ENCODE measurements at places on chromosomes 1 and 21.

DNA sequence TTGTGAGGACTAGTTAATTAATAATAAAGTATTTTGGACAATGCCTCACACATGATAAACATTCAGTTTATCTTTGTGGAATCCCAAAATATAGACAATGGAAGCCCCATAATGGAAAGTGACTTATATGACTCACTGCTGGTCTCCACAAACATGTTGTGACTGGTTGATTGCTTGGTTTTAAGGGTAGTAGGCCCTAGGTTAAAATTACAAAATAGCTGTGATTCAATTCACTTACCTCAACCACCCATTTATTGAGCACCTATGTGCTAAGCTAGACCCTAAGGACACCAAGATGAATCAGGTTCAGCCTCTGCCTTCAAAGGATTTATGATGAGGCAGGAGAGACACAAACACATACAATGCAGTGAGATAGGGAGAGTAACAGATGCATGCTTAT, 42.4 kb downstream of the KANK4 start:
- DNase-seq, result no peak

GRCh38 chr1:54301497-54301896, 101.5 kb downstream of the MRPL37 start:
- no peak for DNase-seq

GRCh38 chr1:54160351-54160750, 7.6 kb upstream of the CDCP2 start:
- no peak for DNase-seq

DNA sequence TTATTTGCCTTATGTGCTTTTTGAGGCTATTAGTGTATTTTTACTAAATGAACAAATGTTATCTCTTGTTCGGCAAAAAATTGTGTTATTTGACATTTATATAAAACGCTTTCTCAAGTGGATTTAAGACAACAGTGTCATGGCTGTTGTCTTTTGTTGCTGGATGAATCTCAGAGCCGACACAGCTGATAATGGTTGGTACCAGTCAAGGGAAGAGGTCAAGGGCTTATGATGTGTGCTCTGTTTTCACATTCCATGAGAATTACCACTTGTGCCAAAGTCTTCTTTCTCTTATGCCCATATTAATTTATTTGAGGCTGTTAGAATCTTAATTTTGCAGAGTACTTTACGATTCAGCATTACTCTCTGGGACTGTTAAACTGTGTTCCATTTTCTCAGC, 17.9 kb upstream of the CD101 start:
- DNase-seq, result no peak

GRCh38 chr21:15274701-15275485, 210.1 kb upstream of the NRIP1 start:
- DNase-seq, result no peak

- peak; percentile 79 for DNase-seq
Measured at GRCh38 chr1:206030714-206031113, 7.0 kb upstream of the CTSE start.

- peak; percentile 37 for DNase-seq
Measured at GRCh38 chr1:200535605-200536004, 84.9 kb downstream of the KIF14 start.

GRCh38 chr1:38250356-38250755, 203.8 kb upstream of the POU3F1 start:
- DNase-seq, result no peak

DNA sequence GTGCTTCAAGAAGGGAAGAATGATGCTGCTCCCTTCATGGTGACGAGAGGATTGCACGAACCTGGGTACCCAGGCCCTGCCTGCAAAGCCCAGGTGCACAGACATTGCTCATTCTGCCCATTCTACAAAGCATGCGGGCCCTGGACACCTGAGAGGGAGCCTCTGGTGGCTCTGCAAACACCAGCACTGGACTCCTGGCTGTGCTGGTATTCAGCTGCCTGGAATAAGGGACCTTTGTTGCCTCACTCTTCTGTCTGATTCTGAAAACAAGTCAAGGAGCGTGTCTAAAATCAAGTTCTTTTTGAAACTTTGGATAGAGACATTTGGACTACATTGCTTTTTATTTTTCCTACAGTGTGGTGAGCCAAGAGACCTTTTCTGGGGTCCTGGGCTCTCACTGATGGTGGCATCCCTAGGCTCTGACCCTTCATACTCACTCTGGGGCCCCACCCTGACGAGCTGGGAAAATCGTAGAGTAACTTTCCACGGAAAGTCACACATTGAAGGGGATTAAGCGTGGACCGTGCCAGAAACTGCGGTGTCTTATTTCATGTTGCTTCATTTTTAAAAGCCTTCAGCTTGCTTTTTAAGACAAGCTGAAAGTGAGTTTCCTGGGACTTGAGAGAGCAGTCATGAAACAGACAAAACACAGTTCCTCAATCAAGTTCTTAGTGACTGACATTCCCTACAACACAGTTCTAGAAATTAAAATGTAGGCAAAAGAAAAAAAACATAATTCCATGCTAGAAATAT, 24.0 kb downstream of the ABCA4 start:
- no peak for DNase-seq

DNA sequence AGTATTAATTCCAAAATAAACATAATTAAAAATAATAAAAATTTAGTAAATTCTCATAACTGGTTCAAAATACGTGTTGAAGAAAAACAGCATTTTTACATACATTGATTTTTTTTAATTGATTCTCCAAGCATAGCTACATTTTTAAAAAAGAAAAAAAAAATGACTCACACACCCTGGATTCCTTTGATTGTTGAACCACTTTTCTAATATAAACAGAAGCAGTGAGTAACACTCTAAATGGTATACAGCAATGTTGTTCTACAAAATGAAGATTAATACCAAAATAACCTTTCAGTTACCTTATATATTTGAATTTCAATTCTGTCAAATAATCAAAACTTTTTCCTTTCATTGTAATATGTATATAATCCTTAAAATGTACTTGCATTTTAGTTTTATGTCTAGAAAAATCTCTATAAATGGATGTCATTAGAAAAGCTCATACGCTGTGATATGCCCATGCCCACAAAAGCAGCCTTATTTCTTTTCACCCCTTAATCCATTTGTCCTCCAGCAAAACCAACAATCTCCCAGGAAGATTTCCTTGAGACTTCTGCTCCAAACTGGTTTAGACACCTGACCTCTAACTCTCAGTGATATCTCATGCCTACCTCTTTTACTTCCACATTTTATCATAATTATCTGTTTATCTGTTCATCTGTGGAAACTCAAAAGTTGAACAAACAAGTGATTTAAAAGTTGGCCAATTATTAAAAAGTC, 246.4 kb upstream of the NR5A2 start:
- no peak for DNase-seq

GRCh38 chr1:108962681-108963051, 618 bp downstream of the CLCC1 start:
- DNase-seq, result peak; percentile 61

- DNase-seq, result no peak
Measured at GRCh38 chr1:78078358-78078757, 32.6 kb downstream of the GIPC2 start.

DNA sequence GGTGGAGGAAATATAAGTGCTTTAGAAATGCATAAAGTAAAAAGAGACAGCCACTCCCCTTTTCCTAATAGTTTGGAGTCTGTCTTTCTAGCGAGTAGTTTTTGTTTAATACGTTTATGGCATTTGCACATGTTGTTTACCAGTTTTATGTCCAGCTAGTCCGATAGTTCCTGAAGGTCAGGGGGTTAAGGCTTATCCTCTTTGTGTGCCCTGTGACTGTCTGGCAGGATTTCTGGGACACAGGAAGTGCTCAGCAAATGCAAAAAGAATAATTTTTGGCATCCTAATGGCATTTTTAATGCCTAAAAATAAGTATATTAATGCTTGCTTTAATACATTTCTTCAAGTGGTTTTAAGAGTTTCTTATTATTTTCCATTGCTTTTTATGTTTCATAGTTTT, 58.4 kb downstream of the DYRK1A start:
- no peak for DNase-seq

DNA sequence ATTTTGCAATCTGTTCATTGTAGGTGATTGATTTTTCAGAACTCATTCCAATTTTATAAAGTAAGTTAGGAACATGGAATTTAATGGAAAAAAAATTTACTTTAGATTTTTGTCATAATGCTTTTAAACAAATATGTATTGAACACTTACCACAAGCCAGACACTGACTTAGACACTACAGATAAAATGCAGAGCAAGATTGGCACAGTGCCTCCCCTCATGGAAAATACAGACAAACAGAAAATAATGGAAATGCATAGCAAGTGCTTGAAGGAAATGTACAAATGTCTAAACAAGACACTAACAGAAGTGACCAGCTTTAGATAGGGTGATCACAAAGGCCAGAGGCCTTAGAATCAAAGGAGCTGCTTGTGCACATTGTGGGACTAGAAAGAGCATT, 260.5 kb upstream of the ADGRL2 start:
- DNase-seq, result no peak

DNA sequence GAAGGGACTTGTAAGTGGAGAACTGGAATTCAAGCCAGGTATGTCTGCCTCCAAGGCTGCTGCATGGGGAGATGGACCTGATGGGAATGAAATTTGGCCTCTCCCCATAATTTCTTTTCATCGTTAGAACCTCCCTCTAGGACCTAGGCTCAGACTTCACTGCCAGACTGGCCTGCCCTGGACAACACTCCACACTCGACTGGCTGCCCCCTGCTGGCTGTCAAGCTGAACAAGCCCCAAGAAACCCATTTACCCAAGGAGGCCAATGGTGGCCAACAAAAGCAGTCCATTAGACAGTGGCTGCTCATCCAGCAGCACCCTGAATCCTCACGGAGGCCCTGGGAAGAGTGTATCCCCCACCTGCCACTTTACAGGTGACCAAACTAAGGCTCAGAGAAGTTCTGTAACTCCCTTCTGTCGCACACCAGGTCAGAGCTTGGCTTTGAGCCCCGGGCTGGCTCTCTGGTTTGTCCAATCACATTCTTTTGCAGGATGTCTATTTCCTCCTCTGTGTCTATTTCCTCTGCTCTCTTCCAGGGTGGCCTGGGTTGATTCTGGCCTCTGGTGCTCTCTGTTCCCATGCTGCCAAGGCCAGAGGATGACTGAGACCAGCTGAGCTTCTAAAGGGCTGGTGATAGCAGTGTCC, 3.8 kb downstream of the RNF186 start:
- peak; percentile 77 for DNase-seq

DNA sequence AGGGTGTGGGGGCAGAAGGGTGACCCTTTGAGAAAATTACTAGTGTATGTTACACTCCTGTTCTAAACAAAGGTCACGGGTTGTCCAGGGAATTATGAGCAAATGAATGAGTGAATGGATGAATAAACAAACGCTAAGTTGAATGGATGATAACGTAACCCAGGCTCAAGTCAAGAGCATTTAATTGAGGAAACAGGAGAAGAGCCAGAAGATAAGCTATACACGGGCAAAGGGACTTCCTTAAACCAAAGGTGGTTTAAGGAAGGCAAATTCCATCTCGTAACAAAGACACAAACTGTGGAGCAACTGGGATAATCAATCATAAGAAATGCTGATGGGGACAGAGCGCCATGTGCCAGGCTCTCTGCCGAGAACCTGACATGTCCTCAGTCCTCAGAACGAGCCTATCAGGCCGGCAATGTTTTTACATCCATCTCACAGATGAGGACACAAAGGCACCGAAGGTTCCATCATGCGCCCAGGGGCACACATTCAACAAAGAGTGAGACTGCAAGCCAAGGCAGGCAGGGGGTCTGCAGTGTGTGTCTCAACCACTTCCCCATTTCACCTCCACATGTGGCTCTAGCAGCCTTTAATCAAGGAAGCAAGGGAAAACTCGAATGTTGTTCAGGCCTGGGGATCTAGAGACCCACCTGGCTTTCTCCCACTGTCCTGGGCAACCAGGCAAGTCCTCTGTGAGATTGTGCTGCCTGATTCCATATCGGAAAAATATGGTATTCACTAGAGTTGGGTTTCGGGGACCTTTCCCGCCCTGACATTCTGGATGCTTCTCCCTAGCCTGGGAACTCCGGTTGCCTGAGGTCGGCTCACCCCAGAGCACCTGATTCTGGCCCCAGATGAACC, 126.8 kb upstream of the EDN2 start:
- no peak for DNase-seq

DNA sequence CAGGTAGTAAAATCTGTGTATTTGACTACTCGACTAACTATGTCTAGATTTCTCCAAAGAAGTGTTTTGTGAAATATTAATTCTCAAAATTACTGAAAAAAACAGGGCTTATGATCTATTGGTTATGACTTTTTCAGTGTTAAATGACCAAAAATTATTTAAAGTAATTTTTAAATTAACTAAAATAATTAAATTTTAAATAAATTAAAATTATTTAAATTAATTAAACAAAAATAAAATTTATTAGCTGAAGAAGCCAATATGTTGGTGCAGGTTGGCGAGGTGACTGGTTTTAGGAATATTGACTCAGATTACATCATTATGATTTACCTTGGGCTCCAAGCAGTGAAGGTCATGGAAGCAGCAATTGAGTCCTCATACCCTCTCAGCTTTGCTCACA, 483.2 kb downstream of the PTPRC start:
- DNase-seq, result no peak

DNA sequence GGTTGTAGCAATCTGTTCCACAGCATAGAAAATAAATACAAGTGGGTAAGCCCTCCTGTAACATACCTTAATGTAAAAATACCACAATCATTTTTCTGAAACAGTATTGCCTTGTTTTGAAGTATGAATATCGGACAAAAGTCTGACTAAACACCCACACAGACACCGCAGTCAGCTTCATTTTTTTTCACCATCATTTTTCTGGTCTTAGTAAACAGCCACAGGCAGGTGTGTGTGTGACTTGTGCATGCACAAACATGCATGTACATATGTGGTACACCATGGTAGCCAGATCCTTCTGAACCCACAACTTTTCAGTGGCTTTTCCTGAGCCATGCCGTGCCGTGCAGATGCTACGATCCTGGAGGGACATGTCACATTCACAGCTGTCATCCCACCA, 261.7 kb downstream of the PCP4 start:
- no peak for DNase-seq

DNA sequence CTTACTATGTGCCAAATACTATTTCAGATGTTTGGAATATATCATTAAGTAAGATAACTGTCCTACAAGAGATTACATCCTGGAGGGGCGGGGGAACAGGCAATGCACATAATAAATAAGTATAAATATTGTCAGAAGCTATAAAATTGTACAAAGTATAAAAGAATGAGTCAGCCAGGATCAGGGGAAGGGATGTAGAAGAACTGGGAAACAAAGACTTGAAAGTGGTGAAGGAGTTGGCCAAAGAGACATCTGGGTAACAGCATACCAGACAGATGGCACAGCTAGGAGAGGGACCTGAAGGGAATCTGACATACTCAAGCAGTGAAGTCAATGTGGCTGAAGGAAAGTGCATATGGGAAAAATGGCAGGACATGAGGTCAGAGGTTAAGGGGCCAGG, 53.9 kb downstream of the CYYR1 start:
- no peak for DNase-seq

DNA sequence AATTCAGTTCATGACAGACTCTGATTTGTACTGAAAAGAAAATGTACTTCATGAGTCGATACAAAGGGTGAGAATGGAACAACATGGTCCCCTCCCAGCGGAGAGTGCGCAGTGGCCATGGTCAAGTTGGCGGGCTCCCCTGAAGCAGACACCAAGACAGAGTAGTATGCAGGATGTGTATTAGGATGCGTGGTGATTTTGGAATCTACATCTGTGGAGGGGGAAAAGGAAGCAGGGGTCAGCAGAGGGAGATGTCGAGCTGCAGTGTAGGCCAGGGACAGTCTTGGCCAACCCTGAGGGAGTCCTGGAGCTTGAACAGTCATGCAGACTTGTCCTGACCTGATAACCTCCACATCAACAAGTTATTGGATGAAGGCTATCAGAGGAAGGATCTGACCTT, 481.0 kb downstream of the OMA1 start:
- no peak for DNase-seq

GRCh38 chr21:43985690-43986251, 26.3 kb upstream of the TRAPPC10 start:
- DNase-seq, result no peak

GRCh38 chr21:42258150-42258884, 39.4 kb downstream of the ABCG1 start:
- DNase-seq, result peak; percentile 87
